Cardiac atrium fibroblast (primary cell): ENCODE measurements at places on chromosomes 7 and 10. TPM values are rescaled to one million over a fixed set of nuclear protein-coding genes. Genes with fewer than 3 reads are reported as not detected.

PSD gene
- 0.72 and 1.1 TPM in 2 replicates for total RNA-seq

ABCB1 gene
- not detected in 2 replicates for total RNA-seq

ASZ1 gene
- not detected in 2 replicates for total RNA-seq

EVX1 gene
- not detected in 2 replicates for total RNA-seq

GIGYF1 gene
- total RNA-seq = 11.0 and 15.0 TPM in 2 replicates

NME8 gene
- not detected in 2 replicates for total RNA-seq
